Mesendoderm (in vitro differentiated cells): ENCODE measurements at places on chromosomes 2 and 18.

DNA sequence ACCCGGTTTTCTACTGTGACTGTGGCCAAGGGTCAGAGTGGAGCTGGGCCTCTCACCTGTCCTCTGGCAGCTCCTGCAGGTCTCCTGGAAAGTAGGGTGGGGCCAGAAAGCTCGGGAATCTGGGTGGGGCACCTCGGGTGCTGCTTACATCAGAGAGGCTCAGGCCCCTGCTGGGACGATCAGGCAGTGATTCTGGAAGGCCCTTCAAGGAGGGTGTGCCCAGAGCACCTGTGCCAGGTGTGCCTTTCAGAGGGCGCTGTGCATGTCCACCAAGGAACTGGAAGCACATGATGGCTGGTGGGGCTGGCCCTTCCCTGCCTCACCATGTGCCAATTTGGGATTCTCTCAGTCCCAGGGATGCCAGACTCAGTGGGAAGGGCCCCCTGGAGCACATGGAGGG, 44.0 kb downstream of the ATP6V1C2 start:
- H3K36me3 ChIP-seq = no peaks in the 10 kb centered on the region
- H3K27ac ChIP-seq = no peak overlapping the region
- no peaks in the 10 kb centered on the region for H3K27me3 ChIP-seq

GRCh38 chr2:85954192-85954589, 65.4 kb upstream of the ST3GAL5 start:
- no peaks in the 10 kb centered on the region for H3K27me3 ChIP-seq
- no peak for DNase-seq
- H3K27ac ChIP-seq = no peak overlapping the region
- peaks cover 3% of the 10 kb centered on the region for H3K4me1 ChIP-seq
- no peak overlapping the region for H3K4me3 ChIP-seq

GRCh38 chr2:196949116-196949515, 22.6 kb upstream of the PGAP1 start:
- H3K4me3 ChIP-seq = no peak overlapping the region
- H3K4me1 ChIP-seq = no peaks in the 10 kb centered on the region
- no peaks in the 10 kb centered on the region for H3K36me3 ChIP-seq

DNA sequence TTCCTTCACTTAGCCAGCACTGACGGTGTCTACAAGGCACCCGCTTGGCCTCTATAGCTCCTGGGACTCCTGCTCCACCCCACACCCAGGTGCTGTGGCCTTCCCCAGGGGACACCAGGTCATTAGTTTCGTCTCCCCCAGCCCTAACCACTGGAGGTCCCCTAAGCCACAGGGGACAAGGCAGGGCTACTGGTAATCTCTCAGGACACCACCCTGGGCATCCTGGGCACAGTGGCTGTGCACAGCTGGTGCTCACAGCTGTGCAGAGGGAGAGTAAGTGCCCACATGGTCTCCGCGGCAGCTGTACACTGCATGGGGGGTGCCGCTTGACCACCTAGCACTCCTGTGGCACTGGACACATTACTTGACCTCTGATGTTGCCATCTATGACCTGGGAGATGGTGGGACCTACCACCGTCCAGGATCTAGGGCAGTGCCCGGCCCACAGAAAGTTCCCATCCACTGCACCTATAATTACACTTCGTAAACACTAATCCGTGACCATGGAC, 134.0 kb downstream of the HDAC4 start:
- no peak overlapping the region for H3K27ac ChIP-seq
- no peak for DNase-seq
- no peak overlapping the region for H3K4me3 ChIP-seq
- no peaks in the 10 kb centered on the region for H3K27me3 ChIP-seq
- H3K4me1 ChIP-seq = peaks cover 16% of the 10 kb centered on the region
- H3K36me3 ChIP-seq = no peaks in the 10 kb centered on the region
